ENCODE measurements at places on chromosomes 16 and 17.

GRCh38 chr17:46756081-46756735 is 62.3 kb downstream of the WNT3 start:
- DNase-seq, result no peak

GRCh38 chr17:49997773-49998703 is 3.0 kb upstream of the DLX3 start:
- peak; percentile 78 for DNase-seq

- no peak for DNase-seq
Observed at GRCh38 chr17:66290101-66290722, 12.2 kb upstream of the PRKCA start.

- no peak for DNase-seq
Observed at GRCh38 chr17:80208050-80208449, 12.1 kb downstream of the SGSH start.

DNA sequence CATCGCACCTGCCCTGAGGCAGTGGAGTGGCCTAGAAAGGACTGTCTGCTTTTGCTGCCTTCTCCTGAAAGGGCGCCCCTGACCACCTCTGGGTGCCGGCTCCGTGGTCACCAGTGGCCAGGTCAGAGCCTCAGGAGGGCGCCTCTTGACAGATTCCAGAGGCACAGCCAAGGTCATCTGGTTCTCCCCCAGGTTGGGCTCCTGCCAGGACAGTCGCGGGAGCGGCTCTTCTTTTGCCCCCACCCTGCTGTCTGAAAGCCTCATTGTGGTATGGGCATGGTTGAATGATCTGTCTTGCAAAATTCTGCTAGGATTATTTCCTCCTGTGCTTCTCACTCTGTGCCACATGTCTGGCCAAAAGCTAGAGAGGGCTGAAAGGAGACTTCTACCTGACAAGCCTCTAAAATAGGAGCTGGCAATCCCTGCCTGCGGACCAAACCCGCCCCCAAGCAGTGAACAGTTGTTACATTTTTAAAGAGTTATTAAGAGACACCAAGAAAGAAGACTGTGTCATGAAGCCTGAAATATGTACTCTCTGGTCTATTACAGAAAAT is 82.8 kb downstream of the SNX29 start:
- DNase-seq, result no peak

DNA sequence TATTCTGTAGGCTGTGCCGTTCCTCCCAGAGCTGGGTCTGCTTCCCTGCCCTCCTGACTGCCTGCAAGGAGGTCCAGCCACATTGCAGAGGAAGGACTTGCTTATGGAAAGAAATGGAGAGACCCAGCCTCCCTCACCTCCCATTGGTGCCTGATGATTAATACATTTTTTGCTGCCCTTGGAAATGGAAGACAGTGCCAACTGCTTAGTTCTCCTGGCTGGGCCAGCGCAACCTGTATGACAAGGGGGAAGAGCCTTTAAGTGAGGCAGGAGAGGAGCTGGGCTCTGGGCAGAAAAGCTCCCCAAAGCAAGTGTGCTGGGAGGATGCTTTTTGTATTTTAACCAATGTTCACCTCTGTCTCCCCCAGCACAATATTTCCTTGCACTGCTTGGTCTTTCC is 238.5 kb downstream of the SOX9 start:
- no peak for DNase-seq

- no peak for DNase-seq
Observed at GRCh38 chr16:50555952-50556673, 7.9 kb downstream of the NKD1 start.

DNA sequence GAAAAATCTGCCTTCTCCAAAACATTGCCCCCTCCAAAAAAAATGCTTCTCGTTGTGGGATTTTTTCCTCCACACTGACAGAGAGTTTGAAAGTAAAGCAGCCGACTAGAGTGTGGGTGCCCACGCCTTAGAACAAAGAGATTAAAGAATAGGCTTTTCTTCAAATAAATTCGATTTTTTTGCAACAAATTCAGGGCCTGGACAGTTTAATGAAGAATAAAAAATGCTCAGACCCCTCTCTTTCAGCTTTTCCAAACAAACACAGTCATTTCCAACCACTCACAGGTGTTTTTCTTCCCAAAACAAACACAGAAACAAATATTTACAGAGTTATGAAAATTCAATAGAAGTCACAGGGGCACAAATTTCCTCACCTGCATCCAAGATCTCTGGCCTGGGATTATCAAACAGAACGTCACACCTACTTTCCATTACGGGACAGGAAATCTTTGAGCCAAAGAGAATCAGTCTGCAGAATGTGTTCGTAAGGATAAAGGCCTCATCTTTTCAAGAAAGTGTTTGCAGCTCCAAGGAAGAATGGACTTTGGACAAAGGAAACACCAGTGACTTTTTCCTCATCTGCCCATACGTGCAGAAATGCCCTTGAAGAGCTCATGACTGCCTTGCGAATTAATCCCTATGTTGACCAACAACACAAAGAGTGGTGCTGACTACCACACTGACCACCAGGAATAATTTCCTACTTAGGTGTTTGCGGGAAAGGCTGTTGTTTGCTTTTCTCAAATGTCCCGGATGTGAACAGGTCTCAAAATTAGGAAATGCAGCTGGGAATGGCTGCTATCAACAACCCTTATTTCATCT is 31.3 kb upstream of the TOX3 start:
- DNase-seq, result no peak

DNA sequence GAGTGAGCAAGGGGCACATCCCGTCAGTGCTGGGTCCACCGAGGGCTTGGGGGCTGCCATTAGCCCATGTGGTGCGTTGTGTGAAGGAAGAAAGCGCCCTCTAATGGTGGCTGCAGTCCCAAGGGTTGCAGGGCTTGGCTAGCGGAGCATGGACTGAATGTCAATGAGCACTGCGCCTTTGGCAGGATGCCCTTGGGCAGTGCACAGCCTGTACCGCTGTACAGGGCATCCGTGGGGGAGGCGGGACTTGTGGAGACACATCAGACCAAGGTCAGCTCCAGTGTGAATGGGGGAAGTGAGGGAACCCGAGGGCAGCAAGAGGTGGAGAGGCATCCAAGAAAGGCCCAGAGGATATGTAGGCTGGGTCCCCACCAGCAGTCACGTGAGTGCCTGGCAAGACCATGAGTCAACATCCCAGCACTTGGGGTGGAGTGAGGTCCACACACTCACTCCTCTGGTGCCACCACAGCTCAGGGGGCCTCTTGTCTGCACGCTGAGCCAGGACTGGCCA is 75.5 kb upstream of the MED9 start:
- DNase-seq, result no peak
